GM04504 (cell line): ENCODE measurements at places on chromosomes 2 and 18.
A peak's percentile ranks its signal among the peaks of the same experiment; 100 is the strongest.

DNA sequence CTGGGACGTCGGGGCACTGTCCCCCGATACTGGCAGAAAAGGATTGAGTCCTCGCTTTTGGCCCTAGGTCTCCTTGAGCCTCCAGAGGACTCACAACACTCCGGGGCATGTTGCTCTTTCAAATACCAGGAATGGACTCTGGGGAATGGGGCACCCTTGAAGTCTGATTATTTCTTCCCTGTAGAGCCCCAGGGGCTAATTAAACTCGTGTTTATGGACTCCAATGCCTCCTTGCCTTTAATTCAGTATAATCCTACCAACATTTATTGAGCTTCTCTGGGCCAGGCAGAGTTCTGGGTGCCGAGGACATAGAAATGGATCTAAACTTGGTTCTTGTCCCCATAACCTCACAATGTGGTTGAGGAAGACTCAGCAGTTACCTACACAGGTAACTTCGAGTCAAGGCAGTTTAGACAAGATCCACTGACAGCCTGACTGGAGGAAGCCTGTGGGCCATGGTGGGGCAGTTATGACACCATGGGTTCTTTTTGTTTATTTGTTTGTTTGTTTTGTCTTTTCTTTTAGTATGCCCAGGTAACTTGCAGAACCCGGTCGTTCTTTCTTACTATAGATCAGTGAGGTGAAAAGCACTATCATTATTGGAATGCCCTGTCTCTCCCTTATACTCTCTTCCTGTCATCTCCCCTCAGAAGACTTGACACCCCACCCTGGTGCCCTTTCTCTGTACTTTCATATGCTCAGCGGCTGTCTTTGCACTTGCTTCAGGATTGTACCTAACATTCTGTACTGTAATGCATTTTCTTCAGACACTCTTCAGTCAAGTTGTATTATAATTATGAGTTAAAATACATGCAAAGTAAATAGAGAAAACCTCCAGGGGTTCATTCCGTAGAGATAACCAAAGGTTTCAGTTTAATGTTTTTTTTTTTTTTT is 3.2 kb downstream of the CFLAR start:
- DNase-seq, result no peak

DNA sequence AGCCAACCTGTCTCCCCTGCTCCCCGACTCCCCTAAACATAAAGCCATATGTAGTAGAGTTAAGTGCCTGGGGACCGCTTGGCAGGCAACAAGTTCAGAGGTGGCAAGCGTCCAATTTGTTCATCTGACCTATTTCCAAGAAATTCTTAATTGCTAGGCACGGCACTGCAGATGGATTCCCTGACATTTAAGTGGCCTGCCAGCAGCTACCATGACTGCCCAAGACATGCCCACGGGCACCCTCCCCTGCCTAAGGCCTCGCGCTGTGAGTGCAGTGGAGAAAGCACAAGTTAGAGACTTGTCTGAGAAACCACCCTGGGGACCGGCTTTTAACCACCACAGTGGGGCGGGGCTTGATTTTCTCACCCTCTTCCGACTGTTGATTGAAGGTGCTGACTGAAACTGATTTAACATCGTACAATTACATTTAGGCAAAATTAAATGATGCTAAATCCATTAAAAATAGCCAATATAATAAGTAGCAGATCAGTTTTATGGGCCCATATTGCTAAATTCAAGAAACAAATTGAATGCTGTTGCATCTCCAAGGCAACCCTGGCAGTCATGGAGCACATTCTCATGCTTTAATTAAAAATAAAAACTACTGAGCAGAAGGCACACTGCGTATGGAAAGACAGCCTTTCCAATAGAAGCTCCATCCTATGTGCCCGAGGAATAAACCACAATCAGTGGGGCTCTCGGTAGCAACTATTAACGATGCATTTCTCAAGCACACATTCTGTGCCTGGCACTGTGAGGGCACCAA is 163.6 kb upstream of the ACAA2 start:
- DNase-seq, result no peak

- no peak for DNase-seq
Observed at GRCh38 chr18:79413025-79413424, 17.3 kb downstream of the NFATC1 start.

DNA sequence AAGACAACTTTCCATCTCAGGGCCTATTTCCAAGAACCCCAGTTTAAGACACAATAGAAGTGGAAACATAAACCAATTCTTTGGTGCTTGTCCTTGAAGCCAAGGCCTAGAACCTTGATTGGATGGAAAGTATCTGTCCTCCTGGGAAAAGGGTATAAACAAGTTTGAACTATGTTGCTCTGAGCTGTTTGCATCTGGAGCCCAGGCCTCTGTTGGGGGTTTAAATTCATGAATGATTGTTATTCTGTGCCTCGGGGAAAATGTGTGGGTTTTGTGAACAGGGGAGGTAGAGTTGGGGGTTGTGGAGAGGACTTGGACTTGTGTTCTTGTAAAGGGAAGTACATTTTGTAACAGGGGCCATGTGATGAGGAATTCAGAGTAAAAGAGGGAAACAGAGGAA is 406.1 kb downstream of the SLC4A3 start:
- no peak for DNase-seq

GRCh38 chr2:60764736-60765534 is 8.9 kb downstream of the PAPOLG start:
- DNase-seq, result no peak

DNA sequence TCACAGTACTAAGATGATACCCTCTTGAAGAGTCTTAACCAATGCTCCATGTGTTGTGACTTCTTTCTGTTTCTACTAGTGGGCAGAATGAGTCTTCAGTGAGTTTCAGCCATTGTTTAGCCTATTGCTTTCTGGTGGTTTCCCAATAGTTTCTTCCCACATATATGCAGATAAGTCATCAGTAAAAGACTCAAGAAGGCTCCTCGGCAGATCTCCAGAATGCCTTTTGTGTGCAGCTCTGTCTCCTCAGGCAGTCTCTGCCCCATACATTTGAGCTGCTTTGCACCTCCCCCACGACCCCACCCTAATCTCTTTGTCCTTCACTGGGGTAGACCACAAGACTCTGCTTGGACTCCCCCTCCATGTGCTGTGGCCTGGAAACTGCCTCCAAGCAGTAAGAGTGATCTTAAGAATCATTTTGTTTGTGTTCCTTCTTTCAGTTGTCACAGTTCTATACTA is 71.6 kb upstream of the CHRNA1 start:
- DNase-seq, result peak; percentile 83

GRCh38 chr2:128585706-128586105 is 267.0 kb upstream of the HS6ST1 start:
- peak; percentile 54 for DNase-seq

DNA sequence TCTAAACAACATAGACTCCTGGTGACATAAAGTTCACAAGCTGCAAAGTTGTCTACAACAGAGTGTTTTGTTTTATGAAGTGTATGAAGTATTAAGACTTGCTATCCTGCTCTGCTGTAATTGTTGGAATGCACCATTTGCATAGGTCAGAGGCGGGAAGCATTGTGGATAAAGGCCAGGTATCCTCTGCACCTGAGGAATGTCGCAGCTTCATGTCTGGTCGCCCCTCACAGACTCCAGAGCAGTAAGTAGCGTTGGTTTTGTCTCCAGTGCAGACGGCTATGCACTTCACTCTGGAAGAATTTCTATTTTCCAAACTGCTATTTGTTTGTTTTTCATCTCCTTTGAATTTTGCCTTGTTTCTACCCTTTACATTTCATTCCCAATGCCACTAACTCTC is 63.1 kb downstream of the UNC80 start:
- no peak for DNase-seq

DNA sequence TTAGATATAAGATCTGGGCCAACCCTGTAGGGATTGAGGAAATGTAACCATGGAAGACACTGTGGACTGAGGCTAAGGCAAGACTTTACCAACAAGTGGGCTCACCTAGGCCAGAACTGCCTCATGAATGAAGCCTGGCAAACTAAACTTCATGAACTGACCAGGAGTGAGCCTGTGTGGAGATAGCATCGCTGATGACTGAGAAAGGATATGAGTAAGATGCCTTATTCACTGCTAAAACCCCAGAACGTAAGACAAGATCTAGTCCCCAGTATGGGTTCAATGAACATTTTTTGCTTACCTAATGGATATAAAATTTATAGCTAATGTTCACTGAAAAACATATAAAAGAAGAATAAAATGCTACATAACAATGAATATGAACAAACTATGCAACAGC is 399.8 kb downstream of the SATB2 start:
- DNase-seq, result no peak

DNA sequence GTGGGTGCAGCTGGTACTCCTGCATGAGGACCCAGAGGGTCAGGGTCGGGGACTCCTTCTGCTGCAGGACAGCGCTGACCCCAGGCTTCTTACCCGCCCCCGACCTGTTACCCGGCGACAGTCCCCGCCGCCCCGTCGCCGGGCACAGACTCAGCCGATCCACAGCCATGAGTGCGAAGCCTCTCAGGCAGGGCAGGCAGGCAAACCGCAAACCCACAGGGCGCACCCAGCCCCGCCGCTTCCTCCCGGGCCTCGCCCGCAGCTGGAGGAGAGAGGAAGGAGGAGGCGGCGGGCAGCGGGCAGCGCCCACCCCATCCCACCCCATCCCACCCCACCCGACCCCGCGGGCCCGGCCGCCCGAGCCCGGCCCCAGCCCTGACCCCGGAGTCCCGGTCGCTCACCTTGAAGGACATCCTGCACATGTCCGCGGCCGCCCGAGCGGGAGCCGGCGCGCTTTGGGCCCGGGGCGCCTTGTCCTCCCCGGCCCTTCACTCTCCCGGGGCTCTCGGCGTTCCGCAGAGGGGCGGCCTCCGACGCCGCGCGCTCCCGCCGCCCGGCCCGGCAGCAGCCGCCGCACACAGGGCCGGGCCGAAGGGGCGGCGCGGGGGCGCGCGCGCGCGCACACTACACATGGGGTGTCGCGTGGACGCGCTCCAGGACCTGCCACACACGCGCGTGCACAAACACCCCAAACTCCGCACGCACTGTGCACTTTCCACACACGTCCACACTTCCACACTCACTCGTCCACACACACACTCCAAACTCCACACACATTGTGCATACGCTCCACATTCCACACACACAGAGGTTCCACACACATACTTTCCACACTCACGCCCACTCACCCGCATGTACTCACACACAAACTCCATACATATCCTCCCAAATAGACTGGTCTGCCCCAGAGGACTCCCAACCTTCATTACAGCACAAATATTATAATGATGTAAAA is at the start of gene ANKRD29:
Gene ANKRD29, minus strand, starts transcription at position 603 of the 955 bp plus-strand sequence. Its CDS starts 181 bp downstream, at position 422.
- no peak for DNase-seq

DNA sequence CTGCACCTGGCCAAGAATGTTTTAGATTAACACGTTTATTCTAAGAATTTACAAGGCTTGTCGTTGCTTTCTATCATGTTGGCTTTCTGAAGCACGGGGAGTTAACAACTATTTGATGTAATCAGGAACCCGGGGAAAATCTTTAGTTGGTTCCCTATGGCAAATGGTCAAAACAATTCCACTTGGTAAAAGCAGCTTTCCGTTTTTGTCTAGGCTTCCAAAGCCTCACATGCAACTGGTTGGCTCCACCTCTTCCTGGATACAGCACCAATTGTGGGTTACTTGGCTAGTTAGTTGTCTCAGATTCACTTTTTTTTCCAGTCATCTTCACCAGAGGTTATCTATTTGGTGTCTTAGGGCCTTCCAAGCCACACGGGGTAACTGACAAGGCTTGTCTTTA is 2.8 kb downstream of the COLEC12 start:
- no peak for DNase-seq

DNA sequence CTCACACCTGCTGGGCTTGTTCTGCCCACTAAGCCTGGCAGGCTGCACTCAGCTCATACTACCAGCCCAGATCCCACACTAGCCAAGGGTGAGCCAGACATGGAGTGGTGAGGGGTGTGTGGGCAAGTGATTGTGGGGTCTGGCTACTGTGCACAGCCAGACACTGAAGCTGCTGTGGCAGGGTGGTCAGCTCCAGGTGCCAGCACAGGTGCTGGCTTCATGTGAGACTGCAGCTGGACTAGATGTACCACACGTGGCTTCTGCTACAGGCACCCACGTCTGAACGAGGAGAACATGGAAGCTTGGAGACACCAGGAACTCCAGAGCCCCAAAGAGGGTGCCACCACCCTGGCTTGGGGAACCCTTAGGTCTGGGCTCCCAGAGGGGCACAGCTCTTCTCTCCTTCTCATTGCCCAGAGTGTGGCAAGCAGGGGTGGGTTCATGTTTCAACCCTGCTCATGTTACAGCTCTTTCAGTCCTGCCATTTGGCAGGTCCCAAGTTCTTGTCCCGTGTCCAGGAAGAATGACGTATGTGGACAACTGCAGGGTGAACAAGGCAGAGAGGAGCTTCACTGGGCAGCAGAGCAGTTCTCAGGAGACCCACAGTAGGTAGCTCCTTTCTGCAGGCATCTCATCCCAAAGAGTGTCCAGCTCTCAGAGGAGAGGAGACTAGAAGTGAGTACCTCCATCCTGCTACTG is 1624.2 kb upstream of the TMEFF2 start:
- DNase-seq, result no peak

DNA sequence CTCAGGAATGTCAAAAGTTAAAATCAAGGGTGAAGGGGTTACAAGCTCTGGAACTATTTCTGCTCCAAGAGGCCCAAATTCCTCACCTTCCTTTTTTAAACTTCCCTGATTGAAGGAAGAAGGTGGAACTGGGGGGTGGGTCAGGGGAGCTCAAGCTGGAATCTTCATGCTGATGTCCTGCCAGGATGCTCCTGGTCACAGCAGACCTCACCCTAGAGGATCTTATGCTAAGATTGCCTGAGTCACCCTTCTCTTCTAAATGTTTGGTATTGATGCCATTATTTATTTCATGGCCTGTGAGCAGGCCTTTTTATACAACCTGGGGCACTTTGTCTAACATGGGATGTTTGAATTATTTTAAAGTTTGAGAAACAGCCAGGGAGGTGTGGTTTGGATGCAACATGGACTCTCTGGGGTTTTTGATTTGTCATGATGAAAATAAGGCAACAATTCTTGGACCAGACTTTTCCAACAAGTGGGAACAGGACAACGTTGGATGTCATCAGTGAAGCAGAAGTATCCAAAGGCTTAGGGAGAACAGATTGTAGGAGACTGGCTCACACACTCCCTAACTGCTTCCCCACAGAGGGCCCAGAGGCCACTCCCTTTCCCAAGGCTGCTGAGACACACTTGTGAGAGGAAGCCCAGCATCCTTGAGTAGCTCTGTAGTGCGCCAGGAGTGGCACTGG is 420.2 kb upstream of the MEX3C start:
- DNase-seq, result no peak

DNA sequence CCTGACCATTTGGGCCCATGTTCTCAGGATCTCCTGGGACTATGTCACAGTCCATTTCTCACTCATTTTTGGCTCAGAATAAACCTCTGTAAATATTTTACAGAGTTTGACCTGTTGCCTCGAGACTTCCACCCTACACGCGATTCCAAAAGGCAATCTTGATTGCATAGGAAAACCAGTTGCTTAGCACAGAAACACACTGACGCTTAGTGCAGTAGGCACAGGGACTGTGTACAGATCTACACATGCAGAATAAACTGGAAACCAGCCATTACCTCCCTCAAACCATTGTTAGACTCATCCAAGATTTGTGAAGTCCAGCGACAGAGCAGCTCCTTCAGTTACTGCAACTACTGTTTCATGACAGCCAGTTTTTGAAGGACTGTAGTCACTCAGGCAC is 73.0 kb downstream of the NCKAP5 start:
- no peak for DNase-seq
